ENCODE measurements at places on chromosomes 3 and 15.

DNA sequence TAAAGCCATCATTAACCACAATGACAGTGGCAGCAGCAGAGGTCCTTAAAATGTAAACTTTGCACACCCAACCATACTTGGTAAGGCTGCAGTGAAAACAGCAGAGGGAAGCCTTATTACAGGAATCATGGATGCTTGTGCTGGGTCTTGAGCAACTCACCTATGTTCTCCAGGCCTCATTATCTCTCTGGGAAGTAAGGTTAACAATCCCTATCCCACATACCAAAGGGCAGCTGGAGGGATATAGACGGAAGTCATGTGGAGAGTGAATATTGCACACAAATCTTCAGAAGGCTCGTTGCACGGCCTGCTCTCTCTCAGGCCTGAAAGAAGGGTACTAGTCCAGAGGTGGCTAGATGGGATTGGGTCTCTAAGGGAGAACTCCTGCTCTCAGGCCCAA lies 25.8 kb upstream of the CELF6 start:
- DNase-seq: no peak

DNA sequence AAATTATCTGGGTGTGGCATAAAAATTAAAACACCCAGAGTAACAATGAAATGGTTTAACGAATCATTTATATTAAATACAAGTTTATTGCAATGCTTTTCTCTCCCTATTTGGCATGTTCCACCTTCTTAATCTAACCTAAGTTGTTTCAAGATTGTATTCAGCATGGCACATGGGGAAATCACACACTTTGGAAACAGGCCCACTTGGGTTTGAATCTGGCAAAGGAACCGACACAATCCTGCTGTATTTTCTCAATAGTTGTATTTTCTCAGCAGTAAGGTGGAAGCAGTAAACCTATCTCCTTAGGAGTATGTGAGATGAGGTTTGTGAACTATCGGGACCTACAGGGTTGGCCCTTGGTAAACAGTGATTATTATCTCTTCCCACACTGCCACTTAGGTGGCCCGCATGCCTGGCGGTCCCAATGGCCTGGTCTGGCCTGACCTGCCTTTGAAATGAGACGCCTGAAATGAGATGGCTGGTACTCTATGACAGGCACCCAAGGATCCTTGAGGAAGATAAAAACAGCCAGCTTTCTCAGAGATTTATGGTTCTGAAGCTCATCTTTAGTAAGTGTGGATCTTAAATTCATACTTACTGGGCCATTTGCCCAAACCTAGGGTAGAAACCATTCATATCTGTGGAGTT lies 45.3 kb upstream of the VILL start:
- DNase-seq: no peak

DNA sequence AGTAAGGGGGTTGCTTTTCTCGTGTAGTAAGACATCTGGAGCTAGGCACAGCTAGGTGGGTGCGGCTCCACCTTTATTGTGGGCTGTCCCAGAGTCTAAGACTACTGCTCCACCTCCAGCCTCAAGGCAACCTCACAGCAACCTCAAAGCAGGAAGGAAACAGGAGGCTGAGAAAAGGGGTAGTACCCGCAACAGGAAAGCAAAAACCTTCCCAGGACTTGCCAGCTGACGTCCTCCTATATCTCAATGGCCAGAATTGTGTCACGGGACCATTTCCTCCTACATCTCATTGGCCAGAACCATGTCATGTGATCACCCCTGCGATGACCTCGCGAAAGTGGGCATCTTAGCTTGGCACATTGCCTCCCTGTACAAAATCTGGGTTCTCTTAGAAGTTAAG lies 4.3 kb upstream of the GPR160 start:
- no peak for DNase-seq

DNA sequence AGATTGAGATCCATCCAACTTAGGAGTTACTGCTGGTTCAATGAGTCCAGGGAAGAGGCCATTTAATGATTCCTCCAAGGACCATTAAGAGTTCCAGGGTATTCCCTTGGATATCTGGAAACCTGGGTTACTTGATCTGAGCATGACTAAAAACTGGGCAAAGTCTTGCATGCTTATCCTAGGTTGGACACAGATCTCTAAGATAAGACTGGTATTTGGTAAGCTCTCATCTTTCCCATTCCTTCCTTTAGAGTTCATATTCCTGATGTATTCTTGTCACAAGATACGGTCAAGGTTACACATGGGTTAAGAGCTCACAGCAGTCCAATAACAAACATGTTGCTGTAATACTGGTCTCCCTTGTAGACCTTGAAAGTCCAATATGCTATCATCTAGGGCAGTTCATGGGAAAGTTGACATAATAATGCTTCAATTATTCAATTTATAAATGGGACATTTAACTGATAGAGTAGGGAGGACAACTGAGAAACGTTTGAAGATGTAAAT lies 301.7 kb downstream of the TIGIT start:
- DNase-seq: no peak

DNA sequence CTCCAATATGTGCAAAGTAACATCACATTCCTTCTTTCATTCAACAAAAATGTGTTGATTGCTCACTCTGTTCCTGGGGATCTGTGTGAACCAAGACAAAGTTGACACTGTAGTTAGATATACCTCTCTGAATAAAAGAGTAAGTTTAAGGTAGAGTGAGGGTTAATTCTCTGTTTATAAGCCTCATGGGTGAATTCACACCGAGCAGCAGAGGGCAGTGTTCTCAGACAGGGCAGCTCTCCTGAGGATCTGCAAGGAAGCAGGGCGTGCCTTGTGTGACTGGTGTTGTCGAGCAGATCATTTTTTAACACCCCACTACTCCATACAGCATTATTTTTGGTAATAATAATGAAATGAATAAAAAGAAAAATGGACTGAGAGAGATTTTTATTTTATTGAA lies 34.4 kb downstream of the PAQR9 start:
- no peak for DNase-seq

GRCh38 chr3:188164248-188164687 lies 10.3 kb downstream of the LPP start:
- DNase-seq: no peak

- DNase-seq: no peak
Observed at GRCh38 chr3:64677961-64678716, 9.7 kb downstream of the ADAMTS9 start.

DNA sequence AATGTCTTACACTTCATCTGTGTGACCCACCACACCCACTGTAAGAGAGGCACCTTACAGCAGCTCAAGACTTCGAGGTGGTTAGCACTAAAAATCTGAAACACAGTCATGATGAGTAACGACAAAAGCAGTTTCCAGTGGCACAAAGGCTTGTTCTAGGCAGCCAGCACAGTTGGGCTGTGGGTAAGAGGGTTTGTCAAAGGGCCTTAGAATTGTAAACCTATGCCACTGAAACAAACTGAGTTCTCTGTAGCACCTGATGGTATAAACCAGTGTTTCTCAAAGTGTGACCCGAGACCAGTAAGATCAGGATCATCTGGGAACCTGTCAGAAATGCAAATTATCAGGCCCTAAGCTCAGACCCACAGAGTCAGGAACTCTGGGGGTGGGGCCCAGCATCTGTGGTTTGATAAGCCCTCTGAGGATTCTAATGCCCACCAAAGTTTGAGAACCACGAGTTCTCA lies 36.5 kb downstream of the DAPK2 start:
- peak; percentile 7 for DNase-seq

DNA sequence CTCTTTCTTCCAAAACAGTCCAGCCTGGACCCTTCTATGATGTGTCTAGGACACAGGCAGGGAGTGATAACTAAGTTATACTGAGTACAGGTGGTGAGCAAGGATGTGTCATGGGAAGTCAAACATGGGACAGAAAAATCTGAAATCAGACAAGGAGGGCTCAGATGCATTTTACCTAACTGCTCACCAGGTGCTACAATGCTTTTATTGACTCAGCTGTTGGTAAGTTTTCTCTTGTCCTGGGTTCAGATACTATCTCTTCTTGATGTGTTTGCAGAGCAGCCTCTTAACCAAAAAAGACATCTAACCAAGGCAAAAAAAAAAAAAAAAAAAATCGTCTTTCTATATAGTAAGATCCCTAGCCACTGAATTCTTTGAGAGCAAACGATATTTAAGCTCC lies 378.6 kb downstream of the VPS13C start:
- no peak for DNase-seq

GRCh38 chr15:23565395-23566070 lies at the start of gene MKRN3:
Gene MKRN3 (plus strand): TSS chr15:23565674. CDS start chr15:23565783, 109 bp downstream.
- DNase-seq: no peak

GRCh38 chr15:33179874-33180273 lies 14.6 kb downstream of the FMN1 start:
- DNase-seq: no peak

DNA sequence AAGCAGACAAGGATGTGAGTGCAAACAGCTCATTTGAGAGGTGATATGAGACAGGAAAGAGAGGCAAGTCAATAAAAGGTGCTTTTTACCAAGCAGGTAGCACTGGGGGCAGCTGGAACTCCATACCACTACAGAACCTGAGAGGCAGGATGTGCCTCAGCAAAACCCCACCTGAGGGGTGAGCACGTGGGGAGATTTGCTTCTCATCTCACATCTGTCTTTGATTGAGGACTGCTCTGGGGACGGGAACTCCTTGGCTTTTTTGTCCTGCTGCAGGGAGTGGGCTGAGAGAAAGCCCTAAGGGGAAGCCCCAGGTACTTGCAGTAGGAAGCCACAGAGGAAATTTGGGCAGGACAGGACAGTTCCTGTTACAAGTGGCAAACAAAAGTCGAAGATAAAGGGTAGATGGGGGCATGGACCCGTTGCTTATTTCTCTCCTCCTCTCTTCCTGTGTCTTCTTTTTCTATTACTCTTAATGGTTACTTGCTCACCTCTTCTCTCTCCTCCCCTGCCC lies 27.1 kb downstream of the CFAP161 start:
- no peak for DNase-seq

DNA sequence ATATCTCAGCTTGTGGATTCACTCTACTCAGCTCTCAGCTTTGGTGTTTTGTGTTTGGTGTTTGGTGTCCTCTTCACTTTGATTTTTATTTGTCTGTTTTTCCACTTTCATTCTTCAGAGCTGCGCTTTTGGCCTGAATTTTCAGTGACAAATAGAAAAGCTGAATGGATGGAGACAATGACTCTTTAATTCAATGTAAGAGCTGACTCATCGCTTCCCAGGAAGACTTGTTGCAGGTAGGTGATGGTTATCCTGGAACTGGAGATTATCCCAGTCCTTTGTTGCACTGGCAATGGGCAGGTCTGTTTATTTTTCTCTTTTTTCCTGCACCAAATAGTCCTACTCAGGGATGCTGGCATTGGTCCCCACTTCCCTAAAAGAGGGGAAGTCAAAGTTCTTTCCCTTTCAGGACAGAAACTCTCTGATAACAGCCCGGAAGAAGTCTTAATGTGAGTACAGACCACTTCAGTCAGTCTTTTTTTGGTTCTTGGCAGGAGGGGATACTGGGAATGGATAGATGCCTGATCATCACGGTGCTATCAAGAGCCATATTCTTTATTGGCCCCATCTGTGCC lies 12.4 kb upstream of the AEN start:
- no peak for DNase-seq

GRCh38 chr3:169812332-169813235 lies at the start of the genes LRRC34 and LRRIQ4:
Gene LRRC34 (minus strand): TSS chr3:169812904. CDS start chr3:169812548, 356 bp downstream.
Gene LRRIQ4 (plus strand): TSS chr3:169812870. CDS start chr3:169821922, 9,052 bp downstream.
- DNase-seq: peak; percentile 30

GRCh38 chr15:29128671-29129070 lies 141.0 kb downstream of the NSMCE3 start:
- no peak for DNase-seq

Measured in activated naive CD4-positive, alpha-beta T cell (primary cell).